ENCODE measurements at places on chromosomes 4 and X.

DNA sequence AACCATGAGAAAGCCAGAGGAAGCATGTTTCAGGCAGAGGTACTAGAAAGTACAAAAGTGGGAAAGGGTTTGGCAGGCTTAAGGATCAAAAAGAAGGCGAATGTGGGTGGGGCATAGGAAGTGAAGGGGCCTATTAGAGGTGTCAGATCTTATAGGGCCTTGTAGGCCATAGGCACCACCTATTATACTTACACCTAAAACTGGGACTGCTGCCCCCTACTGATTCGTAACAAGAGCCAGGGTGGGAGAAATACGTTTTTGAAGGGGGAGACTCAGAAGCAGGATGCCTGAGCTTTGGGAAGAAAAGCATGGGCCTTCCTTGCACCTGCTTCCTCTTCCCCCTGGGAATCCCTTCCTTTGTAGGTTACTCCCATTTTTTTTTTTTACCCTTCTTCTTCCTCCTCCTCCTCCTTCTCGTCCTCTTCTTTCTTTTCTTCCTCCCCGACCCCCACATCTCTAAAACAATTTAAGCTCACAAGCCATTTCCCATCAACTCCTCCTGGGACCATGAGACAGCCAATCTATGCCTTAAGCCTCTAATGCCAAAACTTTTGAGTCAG lies 40.7 kb upstream of the GPC3 start:
- DNase-seq: no peak

DNA sequence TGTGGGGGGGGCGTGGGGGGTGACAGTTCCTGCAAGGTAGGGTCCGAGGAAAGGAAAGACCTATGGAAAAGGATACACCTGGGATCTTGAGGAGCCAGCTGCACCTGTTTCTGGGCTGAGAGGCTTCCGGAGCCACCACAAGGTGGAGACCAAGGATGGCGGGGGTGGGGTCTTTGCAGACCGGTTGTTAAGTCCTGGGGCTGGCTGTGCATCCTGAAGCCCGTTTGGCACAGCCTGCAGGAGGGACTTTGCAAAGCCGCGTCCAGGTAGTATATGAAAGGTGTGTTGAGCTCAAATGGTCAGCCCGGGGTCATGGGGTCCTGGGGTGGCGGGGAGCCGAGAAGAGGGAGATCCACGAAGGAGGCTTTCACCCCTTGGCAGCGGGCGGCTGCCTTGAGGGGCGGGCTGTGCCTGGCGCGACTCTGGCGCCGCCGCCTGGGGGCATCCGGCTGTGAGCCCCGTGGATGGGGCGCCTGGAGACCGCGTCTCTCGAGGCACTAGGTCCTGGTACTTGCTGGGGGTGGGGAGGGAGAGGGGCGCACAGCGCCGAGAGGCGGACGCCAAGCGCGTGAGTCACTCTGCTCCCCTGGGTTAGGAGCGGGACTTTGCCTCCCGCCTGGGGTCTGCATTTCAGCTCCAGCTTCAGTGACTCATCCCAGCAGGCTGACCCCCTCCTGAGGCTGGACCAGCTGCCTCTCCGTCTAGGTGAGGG lies 58.2 kb upstream of the DYNLT3 start:
- no peak for DNase-seq

GRCh38 chr4:52948057-52948423 lies 85.9 kb downstream of the RASL11B start:
- no peak for DNase-seq

- DNase-seq: no peak
Observed at GRCh38 chr4:138096384-138097062, 145.6 kb downstream of the SLC7A11 start.

- no peak for DNase-seq
Observed at GRCh38 chr4:20889901-20890300, 189.6 kb downstream of the PACRGL start.

DNA sequence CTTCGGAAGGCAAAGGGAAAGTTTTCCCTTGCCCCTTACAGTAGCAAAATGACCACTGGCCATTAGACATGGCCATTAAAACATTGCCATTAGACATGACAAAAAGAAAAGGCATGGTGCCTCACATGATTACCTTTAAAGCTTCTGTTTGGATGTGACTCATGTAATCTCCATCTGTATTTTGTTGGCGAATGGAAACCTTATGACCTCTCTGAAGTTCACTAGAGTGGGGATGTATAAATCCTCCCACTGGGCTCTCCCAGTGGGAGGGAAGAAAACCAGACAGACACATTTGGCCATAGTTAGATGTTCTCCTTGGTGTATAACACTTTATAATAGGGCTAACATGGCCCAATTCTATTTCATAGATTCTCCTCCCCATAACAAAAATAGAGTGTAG lies 152.6 kb downstream of the MAGEB17 start:
- DNase-seq: peak; percentile 3

All from skeletal muscle cell (primary cell).